LHCN-M2 (cell line): ENCODE measurements at places on chromosomes 5 and 9.

DNA sequence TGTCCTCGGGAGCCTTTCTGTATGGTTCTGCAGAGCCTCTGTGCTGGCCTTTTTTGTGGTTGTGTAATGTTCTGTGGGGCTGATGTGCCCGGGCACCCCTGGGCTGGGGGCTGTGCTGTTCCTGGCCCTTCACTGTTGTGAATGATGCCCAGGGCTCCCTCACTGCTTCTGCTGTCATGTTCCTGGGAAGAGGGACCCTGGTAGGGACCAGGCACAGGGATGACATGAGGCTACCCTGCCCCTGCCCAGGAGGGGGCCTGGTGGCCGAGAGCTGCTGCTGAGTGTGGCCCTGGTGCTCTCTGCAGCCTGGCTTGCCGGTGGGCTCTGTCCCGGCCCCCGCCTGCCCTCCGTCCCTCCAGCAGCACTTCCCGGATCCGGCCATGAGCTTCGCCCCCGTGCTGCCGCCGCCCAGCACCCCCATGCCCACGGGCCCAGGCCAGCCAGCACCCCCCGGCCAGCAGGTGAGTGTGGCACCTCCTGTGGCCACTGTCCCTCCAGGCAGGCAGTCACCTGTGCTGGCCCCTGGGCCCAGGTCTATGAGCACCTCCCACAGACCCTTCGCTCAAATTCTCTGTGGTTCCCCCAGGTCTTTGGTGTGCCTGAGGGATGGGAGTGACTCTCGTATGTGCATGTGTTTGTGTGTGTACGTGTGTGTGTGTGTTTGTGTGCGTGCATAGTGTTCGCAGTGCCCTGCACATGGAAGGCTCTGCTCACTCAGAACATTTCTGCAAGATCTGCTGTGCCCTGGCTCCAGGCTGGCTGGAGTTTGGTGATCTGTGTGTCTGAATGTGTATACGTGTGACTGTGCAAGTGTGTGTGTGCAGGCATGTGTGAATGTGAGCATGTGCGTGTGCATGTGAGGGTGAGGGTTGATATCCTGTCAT, 72.3 kb downstream of the WNK2 start:
- no peak for DNase-seq

- no peak for DNase-seq
Observed at GRCh38 chr5:146967646-146968045, 89.1 kb upstream of the PPP2R2B start.

- DNase-seq = no peak
Observed at GRCh38 chr9:117707561-117707960, 3.4 kb downstream of the TLR4 start.

GRCh38 chr5:113108485-113108884, 131.9 kb downstream of the DCP2 start:
- no peak for DNase-seq

DNA sequence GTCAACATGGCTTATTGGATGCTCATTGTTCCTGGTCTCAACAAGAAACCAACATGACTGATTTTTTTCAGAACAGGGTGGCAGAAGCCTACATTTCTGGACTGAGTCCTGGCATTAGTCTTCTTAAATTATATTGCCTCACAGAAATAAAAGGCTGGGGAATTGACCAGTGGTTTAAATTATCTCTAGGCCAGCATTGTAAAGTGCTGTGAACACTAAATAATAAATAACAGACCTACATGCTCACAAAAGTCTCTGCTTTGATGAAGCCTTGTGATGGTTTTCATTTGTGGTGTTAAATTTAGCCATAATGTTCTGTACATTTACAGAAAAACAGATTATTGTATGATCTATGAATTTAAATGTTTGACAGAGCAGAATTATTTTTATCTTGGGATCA, 44.7 kb upstream of the CD180 start:
- no peak for DNase-seq

DNA sequence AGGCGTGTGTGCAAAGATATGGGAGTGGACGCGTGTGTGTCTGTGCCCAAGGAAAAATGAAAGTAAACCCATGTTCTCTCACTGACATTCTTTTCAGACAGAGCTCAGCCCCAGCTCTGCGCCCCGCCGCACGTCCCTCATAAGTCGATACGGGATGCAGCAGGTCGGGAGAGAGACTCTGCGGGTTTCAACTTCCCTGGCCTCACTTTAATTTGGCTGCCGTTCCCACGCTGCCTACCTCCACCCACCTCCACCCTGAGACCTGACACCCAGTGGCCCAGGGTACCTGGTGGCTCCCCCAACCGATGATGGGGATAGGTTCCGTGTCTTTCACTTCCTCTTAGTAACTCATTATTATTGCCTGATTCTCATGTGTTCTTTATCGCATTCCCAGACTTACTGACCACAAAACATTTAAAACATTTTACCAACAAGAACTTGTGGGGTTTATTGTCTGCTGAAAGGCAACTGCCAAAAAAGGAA, 19.4 kb downstream of the LHX2 start:
- peak; percentile 17 for DNase-seq

- no peak for DNase-seq
Observed at GRCh38 chr5:60701321-60701968, 1.5 kb upstream of the DEPDC1B start.

DNA sequence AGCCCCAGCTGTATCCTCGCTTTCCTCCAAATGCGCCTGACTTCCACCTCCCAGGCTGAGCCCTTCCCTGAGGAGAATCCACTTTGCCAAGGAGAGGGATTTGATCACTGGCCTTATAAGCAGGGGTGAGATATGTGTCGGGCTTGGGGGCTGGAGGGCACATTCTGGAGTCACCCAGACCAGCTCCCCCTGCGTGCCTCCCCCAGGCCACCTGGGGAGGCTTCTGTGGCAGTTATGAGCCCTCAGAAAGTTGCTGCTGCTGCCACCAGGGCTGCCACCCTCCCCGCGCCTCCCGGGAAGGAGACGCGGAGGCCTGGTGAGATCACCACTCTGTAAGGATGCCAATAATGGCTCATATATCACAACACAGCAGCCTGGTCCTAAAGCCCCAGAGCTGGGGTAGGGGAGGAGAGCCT, 211.5 kb downstream of the PAPPA start:
- DNase-seq = peak; percentile 59

GRCh38 chr5:43514471-43514815, 505 bp downstream of the C5orf34 start:
- DNase-seq = peak; percentile 64

DNA sequence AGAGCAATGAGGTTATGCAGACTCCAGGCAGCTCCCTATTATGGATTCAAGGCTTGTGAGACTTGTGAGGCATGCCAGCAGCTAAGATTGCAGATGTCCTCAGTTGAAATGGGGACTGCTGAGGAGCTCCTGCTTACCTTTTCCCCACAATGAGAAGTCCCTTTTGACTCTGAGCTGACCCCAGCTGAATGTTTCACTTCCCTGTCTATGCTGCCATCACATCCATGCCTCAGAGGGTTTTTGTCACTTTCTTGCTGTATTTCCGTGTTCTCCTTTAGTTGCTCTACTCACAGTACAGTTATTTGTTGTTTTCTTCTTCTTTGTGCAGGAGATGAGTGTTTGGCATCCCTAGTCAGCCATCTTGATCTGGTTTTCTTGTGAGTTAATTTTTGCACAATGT, 18.8 kb upstream of the OR2S2 start:
- no peak for DNase-seq

GRCh38 chr9:114281473-114282103, 41.3 kb upstream of the ORM1 start:
- no peak for DNase-seq

DNA sequence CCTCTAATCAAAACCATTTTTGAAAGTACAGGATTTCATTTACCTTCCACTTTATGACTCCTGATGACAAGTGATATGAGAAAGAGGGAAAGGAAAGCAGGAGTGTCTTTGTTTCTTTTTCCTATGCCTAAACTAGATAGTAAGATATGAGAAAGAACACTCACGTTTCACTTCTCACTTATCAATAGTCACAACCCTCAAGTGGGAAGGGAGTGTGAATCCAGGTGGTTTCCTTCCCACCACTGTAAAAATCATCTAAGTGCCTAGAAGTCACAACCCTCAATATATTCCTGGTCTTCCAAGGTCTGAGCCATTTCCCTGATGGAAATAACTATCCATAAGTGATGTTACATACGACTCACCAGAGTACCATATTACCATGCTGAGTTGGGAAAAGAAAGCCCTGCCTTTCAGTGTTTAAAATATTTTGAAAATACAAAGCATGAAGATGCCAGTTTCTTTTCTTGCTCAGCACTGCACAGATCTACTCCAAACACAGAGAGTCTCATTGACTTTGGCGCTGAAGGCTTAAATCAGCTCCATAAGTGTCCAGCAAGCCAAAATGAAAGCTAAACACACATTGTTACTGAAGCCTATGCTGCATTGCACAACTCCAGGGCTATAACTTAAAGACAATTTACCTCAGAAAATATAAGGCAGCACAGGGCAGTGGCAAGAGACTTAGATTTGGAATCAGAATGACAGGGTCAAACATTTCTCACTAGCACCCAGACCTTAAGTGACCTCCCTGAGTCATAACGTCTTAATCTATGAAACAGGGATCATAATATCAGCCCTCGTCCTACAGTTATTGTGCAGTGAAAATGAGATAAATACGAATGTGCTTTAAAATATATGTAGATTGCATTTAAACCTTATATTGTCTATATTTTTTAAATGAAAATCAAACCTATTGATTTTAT, 301.2 kb downstream of the KIAA0825 start:
- DNase-seq = peak; percentile 10

- DNase-seq = no peak
Observed at GRCh38 chr5:69050214-69050613, 43.6 kb upstream of the SLC30A5 start.

- DNase-seq = no peak
Observed at GRCh38 chr5:119354537-119355243, 1.1 kb upstream of the TNFAIP8 start.

GRCh38 chr5:168327994-168328393, 36.5 kb downstream of the WWC1 start:
- no peak for DNase-seq

- DNase-seq = no peak
Observed at GRCh38 chr5:17714186-17714585, 79.9 kb downstream of the TAF11L14 start.

- peak; percentile 89 for DNase-seq
Observed at GRCh38 chr5:128538250-128539037, 399 bp upstream of the FBN2 start.

DNA sequence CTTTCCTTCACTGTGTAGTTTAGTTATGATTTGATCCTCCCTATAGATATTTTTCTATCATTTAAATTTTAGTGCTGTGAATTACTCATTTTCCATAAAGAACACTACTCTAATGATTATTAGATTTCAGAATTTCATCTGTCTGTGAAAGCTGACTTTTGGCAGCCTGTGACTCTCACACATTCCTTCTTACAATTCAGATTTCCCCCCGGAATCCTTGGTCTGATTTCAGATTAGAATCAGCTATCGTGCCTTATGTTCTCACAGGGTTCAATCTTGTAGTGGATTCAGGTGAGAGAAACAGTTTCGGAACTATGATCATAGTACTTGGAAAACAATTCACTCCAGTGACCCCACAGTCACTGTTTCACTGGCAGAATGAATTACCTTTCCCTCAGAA, 26.2 kb downstream of the ZNF474 start:
- no peak for DNase-seq

DNA sequence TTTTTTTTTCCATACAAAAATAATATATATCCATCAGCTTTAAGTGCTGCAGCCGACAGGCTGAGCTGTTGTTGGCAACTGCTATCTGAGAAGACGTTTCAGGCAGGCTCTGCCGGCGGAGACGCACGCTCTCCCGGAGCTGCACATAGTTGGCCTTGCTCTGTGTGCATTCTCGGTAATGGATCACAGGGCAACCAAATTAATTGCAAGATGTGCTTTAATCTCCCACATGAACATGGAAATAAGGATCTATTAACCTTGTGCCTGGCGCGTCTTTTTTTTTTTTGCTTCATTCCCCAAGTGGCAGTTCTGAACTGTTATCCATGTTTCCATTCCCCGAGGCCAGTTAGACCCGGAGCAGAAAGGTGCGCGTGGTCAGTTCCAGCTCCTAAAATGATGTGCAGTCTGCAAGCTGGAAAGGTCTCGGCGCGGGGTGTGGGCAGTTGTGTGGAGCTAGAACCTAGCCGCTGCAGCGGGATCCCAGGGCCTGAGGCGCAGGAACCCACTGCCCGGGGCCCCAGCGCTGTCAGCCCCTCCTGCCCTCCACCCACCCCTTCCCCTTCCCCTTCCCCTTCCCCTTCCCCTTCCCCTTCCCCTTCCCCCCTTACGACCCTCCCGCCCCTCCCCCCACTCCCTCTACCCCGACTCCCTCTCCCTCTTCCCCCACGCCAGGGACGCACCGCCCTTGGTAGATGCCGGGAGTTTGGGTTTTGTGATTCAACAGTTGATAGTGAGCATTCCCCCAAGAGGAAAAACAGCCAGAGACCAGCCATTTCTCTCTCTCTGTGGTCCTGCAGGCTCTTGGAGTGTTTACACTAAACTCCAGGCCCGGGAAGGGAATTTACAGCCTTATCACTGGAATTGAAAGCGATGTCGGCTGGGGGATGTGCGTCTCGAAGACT, 137.8 kb downstream of the CEP120 start:
- DNase-seq = no peak

DNA sequence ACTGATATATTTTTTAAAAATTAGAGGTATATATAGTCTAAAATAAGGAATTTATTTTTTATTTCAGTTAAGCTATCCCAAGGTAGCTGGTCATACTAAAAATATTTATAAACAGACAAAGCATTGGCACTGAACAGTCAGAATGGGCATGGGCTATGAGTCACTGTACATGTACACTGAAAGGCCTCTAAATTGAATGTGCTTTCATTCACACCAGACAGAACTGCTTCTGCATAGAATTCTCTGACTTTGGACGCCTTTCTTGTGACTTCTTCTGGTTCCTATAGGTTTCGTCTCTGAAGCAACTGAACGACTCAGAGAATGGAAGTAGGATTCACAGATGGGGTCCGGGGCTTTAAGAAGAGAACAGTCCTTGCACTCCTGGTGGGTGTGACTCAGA, 394.8 kb upstream of the MEF2C start:
- peak; percentile 86 for DNase-seq

- DNase-seq = no peak
Observed at GRCh38 chr5:79475152-79475466, 38.8 kb downstream of the HOMER1 start.

DNA sequence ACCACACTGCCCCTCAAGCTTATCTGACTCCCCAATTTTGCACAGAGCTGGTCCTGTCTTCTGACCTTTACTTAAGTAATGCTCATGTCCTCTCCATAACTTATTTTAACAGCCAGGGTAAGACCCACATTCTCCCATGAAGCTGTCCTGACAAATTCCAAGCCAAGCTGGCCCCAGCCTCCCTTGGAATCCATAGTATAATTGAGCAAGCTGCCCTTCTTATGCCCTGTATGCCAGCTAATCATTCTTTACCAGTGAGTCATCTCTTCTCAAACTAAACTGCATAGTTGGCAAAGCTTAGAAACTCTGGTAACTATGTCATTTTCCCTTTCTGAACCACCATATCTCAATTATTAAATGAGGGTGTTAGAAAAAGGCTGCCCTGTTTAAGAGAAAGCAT, 92.4 kb downstream of the NFIB start:
- DNase-seq = peak; percentile 89

DNA sequence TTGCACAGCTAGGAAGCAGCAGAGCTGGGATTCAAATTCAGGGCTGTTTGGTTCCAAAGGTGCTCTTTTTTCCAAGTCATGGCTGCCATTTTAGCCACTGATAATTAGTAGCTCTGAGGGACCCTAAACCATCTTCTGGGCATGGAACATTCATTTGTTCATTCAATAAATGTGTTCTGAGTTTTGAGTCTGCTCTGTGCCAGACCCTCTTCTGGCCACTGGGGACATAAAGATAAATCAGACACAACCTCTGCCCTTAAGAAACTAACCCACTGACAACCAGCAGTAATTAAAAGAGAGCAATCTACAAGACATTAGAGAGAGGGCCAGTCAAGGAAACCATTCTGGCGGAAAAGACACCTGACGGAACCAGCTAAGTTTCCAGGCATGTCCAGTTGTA, 2.0 kb upstream of the CPEB4 start:
- DNase-seq = no peak

GRCh38 chr9:90325913-90326653, 316.5 kb downstream of the DIRAS2 start:
- DNase-seq = no peak
